ENCODE measurements at places on chromosomes 6 and 20. TPM values are rescaled to one million over a fixed set of nuclear protein-coding genes. Genes with fewer than 3 reads are reported as not detected.

LINC00237 gene
- polyA plus RNA-seq: not detected

DOK5 gene
- not detected for polyA plus RNA-seq

SCUBE3 gene
- polyA plus RNA-seq: not detected

EFCAB8 gene
- 0.03 TPM for polyA plus RNA-seq

TOMM34 gene
- polyA plus RNA-seq: 47.7 TPM
